H1 (cell line): ENCODE measurements at places on chromosomes 7 and 10. TPM values are rescaled to one million over a fixed set of nuclear protein-coding genes. Genes with fewer than 3 reads are reported as not detected.

- no peak for DNase-seq
These were observed 10.8 kb downstream of the LFNG start for GRCh38 chr7:2530071-2530987.

DNA sequence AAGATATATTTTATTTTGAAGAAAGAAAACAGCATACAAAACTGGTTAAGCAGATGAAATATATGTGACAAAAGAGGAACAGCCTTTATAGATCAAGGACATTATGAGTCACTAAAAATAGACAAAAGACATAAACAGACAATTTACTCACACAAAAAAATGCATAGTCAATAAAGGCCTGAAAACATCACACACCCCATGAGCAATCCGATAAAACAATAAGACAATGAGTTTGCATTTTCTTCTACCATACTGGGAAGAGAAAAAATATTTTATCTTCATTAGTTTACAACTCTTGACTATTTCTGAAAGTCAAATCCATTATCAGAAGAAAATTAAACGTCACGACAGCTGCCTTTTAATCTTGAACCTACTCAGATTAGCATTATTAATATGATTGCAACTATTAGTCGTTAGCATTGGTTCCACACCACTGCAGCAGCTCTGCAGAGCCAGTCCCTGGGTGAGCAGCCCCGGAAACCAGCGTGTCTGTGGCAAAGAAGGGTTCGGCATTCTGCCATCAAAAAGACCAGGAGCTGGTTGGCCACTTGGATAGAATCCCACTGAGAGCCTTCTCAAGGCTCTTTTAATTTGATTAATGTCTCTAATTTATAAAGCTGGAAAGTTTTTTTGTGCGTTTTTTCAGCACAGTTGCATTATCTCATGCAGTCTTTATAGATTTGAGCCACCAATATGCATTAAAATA is 305.4 kb upstream of the SHH start:
- DNase-seq, result no peak

DNA sequence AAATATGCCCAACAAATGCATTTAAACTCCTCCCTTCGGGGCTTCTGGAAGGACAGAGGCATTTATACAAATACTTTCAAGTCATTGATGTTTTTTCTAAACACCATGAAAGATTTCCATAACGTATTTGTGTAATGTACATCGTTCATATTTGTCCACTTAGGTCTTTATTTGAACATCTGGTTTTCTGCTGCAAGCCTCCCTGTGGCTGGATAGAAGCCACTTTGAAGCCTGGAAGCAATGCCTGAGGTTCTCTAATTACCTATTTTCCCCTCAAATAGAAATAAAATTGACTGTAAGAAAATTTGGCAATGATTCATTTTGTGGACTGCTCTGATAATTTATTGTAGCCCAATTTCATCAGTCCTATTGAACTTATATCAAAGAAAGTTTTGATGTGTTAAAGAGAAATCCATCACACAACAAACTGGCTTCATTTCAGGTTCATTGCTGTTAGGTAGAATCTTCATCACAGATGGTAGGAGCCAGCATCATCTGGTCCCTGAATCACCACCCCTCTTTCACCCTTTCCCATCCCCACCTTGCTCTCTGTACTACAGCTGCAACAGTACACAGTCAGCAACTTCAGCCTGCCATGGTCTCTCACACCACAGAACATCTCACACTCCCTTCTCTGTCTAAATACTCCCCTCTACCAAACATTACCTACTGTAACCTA is 186.0 kb upstream of the MGMT start:
- no peak for DNase-seq

- no peak for DNase-seq
These were observed 7.3 kb downstream of the DMTF1 start for GRCh38 chr7:87159538-87159937.

GRCh38 chr7:66206934-66207240 is 1.8 kb downstream of the TPST1 start:
- DNase-seq, result no peak

NUTM2E gene
- 0.02 TPM in 1 of 2 replicates, not detected in the other for polyA plus RNA-seq

- DNase-seq, result no peak
These were observed 627 bp downstream of the DUSP5 start for GRCh38 chr10:110498087-110498981.

SLC29A4 gene
- polyA plus RNA-seq, result 15.1 and 20.2 TPM in 2 replicates

GRCh38 chr10:129643266-129643665 is 176.2 kb downstream of the MGMT start:
- no peak for DNase-seq

GDF10 gene
- polyA plus RNA-seq, result 0.27 and 0.32 TPM in 2 replicates

GRCh38 chr10:4399556-4399955 is 426.5 kb upstream of the AKR1E2 start:
- DNase-seq, result no peak

TCF7L2 gene
- polyA plus RNA-seq, result 33.9 and 52.6 TPM in 2 replicates

- DNase-seq, result no peak
These were observed 10.2 kb upstream of the LMOD2 start for GRCh38 chr7:123645516-123645915.

AGBL3 gene
- polyA plus RNA-seq, result 0.49 and 1.1 TPM in 2 replicates

GRCh38 chr10:127947211-127947610 is 40.3 kb downstream of the PTPRE start:
- DNase-seq, result no peak

GRCh38 chr10:22010539-22010938 is 7.0 kb upstream of the DNAJC1 start:
- no peak for DNase-seq

DNA sequence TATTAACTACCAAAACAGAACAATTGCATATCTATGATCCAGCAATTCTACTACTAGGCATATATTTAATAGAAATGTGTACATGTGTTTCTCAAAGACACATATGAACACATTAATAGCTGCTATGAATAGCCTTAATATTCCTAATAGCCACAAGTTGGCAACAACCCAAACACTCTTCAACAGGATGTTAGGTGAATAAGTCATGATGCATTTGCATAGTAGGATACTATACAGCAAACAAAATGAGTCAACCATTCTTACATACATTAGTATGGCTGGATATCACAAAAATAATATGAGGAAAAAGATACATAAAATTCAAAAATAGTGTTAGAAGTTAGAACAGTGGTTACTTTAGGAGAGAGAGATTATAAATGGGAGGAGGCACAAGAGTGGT is 26.8 kb upstream of the ZNF746 start:
- no peak for DNase-seq

DNA sequence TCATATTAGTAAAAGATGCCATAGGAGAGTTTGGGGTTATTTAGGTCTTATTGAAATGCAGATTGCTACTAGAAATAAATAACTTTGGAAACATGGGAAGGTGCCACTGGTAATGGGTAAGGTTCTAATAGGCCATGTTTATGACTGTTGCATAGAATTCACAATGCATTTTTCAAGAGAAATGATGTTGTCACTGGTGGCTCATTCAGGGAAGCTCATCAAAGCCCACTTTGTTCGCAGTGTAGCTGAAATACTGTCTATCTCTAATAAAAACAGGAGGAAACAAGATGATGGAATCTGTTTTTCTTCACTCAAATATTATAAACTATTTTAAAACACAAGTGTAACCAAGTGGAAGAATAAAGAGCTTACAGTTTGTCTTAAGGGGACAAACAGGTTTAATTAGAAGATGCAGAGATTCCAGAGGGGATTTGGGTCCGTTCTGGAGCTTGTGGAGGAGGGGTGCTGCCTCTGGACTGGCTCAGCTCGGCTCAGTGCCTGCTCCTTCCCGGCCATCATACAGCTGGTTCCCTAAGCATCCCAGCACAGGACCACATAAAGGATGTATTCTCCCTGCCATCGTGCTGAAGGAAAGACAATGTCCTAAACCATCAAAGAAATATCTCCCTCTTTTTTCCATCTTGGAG is 20.4 kb downstream of the OPALIN start:
- DNase-seq, result no peak

GRCh38 chr10:413662-414071 is 275.8 kb downstream of the DIP2C start:
- no peak for DNase-seq

DNA sequence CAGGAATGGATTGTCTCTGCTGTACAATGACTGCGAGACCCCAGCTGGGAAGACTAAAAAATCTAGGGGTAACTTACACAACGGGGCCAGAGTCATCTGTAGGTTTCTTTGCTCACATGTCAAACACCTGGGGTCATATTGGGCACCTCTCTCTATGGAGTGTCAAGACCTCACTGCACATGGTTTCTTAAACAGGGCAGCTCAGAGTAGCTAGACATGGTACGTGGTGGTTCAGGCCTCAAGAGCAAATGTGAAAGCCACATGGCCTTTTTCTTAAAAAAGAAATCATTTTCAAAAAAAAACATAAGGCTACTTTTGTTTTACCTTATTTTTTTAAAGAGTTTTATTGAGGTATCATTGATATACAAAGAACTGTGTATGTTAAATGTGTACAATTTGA is 162.2 kb upstream of the ITGB1 start:
- no peak for DNase-seq

DNA sequence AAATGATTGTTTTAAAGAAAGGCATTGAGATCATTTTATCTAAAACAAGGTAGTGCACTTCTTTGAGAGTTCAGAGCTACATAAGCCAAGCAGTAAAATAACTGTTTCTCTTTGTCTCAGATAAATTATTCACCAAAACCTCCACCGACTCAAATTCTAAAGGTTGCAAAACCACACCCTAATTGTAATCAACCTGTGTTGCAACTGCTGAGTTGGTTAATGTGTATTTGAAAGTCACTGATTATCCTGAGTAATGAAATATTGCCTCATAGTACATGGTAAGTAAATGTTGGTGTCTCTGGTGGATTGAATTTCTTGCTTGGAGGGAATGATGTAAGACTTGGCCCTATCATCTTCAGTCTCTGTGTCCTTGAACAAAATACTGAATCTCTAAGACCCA is 35.9 kb upstream of the CYP2C9 start:
- DNase-seq, result no peak

CHN2 gene
- 2.7 and 2.9 TPM in 2 replicates for polyA plus RNA-seq

DNA sequence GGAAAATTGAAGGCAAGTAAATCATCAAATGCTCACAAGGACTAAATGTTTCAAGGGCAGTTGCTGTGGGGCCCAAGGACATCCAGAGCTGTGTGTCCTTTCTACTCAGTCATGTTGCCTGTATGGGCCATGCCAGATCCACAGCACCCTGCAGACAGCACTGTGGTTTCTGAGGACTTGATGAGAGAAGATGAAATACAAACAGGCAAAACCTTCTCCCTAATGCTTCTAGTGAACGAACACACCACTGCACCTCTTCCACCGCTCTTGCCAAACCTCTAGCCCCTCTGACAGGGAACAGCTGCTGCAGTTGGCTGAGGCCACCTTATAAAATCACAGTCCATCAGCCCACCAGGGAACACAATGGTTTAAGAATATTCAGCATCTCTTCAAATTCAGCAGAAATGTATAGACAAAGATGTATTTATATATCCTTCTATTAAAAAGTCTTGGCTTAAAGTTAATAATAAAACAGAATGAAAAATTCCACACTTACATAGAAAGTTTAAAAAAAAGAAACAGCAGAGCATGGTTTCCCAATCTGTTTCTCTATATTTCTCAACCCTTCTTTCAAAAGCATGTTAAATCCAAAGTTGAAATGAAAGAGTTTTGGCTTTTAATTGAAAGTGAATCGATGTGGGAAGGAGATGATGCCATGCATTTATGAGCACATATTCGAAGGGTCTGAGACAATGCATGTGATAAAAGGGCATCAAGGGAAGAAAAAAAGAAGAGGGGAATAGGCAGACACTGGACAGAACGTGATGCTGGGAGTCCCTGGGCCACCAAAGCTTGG is 14.0 kb downstream of the CYP3A7 start:
- no peak for DNase-seq

HABP2 gene
- not detected in 2 replicates for polyA plus RNA-seq

- DNase-seq, result no peak
These were observed 4.3 kb downstream of the DDC start for GRCh38 chr7:50560865-50561351.

SEMA3E gene
- 0.94 and 1.3 TPM in 2 replicates for polyA plus RNA-seq

GRCh38 chr10:71075759-71076472 is 136.5 kb upstream of the UNC5B start:
- no peak for DNase-seq

PITX3 gene
- polyA plus RNA-seq, result 0.18 and 0.22 TPM in 2 replicates

PILRA gene
- 10.6 and 14.6 TPM in 2 replicates for polyA plus RNA-seq

DNA sequence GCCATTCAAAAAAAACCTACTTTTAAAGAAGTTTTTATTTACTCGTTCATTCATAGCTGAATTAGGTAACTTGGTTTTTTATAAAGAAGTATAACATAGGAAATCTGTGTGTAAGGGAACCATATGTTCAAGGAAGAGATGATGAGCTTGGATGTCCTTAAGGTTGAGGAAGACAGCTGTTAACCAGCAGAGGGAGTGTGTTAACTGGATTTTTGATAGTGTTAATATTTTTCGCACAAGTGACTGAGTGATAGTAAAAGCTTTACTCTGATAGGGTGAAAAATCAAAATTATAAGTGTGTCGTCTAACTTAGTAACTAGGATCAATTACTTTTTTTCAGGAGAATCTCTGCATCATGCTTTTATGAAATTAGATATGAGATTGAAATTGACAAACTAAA is 134.7 kb downstream of the ARL5B start:
- no peak for DNase-seq

- no peak for DNase-seq
These were observed 349.2 kb downstream of the RNLS start for GRCh38 chr10:88233870-88234269.

GRCh38 chr7:159157714-159158113 is 13.0 kb upstream of the VIPR2 start:
- DNase-seq, result no peak

H2BK1 gene
- polyA plus RNA-seq, result not detected in 2 replicates

OPN4 gene
- polyA plus RNA-seq, result not detected in 2 replicates

DNA sequence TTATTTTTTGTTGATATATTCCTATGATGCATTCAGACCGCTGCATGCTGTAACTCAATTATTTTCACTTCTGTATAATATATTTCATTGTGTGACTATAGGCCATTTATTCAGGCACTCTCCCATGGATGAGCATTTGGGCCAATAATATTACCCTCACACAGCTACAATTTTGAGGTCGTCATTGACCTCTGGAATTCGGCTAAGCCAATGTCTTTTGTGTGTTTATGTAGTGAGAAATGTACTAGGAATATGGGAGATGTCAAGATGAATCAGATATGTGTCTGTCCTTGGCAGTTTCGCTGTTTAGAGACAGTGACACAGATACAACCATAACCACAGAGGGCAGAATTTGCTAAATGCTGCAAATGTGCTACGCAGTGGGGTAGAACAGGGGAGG is 474.2 kb downstream of the ADRA2A start:
- DNase-seq, result no peak

GRCh38 chr10:112299456-112299855 is 16.3 kb downstream of the TECTB start:
- DNase-seq, result no peak

GRCh38 chr7:25727876-25728275 is 424.1 kb upstream of the NFE2L3 start:
- no peak for DNase-seq

GDF2 gene
- polyA plus RNA-seq, result not detected in 2 replicates

GRID2IP gene
- 0.80 and 1.5 TPM in 2 replicates for polyA plus RNA-seq
